ENCODE measurements at places on chromosomes 7 and 10.

DNA sequence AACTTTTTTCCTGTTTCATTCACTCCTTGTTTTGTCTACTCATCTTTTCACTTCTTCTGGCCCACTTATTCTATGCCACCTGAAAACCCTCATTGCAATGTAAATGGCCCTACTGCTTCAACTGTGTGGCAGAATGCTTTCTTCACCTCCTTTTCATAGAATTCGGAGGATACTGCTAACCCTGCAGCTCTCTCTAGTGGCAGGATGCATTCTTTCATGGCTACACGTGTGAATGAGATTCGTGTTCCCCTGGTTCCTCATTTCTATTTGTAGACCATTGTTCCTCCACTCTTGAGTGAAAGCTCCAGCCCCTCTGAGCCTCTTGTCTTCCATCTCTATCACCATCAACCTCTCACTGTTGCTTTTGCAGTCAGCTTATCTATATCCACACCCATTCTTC is 20.9 kb upstream of the CYP26C1 start:
- DNase-seq: peak; percentile 9

DNA sequence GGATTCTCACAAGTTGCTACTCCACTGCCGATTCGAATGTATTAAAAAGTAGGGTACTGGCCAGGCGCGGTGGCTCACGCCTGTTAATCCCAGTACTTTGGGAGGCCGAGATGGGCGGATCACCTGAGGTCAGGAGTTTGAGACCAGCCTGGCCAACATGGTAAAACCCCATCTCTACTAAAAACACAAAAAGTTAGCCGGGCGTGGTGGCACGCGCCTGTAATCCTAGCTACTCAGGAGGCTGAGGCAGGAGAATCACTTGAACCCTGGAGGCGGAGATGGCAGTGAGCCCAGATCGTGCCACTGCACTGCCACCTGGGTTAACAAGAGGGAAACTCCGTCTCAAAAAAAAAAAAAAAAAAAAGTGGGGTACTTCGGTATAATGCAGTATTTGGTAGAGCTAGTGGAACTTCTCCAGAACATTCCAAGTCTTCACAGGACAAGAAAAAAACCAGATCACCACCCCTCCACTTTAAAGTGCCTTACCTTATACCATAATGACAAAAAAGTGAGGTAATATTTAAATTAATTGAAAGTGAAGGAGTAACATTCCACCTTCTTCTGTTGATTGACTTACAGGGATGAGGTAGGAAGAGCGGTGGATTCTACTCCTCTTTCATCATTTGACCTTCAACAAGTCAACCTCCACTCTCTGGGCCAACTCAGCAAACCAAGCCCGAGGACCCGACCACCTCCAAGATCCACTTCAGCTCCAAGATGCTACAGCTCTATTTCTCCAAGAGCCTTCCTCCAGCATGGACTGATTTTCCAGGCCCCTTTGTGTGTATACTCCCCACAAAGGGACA is 2.0 kb downstream of the BAZ1B start:
- no peak for DNase-seq

DNA sequence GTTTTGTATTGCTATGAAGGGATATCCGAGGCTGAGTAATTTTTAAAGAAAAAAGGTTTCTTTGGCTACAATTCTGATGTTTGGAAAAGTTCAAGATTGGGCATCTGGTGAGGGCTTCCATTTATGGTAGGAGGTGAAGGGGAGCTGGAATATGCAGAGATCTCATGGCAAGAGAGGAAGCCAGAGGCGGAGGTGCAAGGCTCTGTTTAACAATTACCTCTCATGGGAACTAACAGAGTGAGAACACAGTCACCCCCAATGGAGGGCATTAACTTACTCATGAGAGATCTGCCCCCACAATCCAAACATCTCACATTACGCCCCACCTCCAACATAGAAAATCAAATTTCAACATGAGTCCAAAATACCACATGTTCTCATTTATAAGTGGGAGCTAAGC is 62.0 kb downstream of the AKR1D1 start:
- no peak for DNase-seq

- DNase-seq: no peak
Observed at GRCh38 chr10:92690915-92691590, 1.3 kb downstream of the HHEX start.

GRCh38 chr7:88268858-88269257 is 37.8 kb downstream of the STEAP4 start:
- no peak for DNase-seq

- DNase-seq: no peak
Observed at GRCh38 chr10:11793762-11794479, 29.2 kb upstream of the PROSER2 start.

DNA sequence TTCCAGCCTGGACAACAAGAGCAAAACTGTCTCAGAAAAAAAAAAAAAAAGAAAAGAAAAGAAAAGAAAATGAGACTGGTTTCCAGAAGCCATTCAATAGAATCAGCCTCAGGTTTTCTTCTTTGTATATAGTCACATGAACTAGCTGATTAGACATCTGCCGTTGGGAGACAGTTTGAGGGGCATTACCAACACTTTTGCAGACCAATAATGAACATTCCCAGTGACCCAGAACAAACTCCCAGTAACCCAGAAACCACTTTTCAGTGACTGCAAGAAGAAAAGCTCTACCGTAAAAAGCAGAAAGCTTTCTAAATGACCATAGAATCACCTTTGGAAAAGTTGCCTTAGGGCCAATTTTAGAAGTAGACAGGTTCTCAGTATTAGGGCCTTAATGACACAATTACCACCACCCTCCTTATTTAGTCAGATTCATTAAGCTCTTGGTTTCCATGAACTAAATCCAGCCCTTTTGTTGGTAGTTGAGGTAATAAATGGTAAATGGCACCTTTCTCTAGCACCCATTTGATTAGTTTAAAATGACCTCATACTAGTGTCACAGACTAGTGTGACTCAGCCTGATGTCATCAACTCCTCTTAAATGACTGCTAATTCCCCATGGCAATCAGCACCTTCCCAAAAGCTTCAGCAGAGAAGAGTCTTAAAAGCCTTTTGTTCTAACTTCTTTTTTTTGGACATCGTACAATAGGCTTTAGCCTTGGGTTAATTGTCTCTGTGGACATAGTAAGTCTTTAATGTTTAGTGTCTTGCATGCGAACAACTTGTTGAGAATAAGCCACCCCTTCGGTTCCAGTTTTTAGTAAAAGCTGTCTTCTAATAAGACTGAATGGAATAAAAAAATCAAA is 33.6 kb upstream of the XRCC2 start:
- no peak for DNase-seq

DNA sequence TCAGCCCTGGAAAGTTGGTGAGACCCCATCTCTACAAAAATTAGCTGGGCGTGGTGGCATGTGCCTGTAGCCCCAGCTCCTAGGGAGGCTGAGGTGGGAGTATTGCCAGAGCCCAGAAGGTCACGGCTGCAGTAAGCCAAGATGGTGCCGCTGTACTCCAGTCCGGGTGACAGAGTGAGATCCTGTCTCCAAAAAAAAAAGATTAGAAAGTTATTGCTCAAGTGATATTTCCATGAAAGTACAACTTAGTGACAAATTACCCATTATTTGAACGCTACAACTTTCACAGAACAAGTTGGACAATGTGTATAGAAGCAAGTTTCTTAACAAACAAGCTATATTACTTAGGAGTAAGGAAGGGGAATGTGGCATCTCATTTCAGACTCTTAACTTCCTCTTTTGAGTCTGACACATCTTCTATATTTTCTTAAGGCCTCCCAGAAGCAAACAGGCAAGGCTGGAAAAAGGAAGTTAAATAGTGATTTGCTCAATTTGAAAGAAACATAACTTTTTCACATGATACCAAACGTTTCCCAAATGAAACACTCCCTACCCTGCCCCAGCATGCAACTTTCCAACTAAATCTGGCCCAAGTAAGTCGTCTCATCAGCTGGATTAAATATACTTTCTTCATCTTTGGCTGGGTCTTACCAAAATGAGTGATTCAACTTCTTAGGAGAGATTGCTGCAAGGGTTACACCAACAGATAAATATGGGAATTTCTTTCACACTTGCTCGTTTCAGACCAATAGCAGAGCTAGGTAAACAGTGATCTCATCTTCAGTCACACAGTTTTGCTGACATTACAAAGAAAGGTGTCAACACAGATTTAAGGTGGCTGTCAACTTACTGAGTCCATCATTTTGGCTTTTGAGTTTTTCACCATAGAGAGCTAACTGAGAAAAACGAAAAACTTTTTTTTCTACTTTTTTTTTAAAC is 66.3 kb upstream of the KLF6 start:
- no peak for DNase-seq

DNA sequence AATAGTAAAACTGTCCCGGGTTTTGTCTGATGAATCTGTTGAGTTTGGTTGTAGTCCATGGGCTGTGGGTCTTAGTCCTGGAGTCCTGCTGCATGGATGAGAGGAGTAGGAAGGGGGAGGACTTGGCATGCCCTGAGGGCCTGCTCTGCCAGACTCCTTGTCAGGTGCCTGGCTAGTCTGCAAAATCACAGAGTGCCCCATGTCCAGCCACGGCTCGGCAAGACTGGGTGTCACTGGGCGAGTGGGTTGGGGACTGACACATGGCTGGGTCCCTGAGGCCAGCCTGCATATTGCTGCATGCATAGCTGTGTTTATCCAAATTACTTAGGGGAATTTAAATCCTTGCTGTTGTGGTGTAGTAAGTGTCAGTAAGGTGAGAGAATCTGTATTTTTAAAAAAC is 9.7 kb downstream of the MINDY4 start:
- DNase-seq: no peak

DNA sequence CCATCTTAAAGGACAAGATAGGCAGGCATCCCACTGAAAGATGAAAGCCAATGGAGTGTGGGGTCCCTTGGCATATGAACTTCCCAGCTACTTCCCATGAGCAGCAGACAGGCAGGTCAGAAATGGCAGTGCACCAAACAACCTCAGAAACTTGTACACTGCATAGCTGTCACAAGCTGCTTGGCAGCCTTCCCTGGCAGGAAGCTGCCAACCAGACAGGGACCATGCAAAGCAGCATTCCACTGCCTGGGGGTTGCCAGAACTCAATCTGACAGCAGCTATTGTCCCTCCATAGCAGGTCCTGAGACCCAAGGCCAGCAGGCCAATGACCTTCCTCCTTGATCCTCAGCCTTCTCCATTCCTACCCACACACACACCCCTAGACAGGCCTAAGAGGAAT is 139.5 kb downstream of the PLCE1 start:
- DNase-seq: no peak

DNA sequence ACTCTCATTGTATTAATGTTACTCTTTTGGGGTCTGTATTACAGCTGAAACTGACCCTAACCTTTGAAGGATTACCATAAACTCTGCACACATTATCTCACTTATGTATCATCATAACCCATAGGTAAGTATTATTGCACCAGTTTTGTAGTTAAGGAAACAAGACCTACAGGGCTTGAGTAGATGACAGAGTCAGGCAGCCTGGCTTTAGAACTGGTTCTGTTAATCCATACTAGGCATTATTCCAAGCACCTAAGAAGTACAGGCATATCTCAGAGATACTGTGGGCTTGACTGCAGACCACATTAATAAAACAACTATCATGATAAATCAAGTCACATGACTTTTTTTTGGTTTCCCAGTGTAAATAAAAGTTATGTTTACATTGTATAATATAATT is 17.1 kb upstream of the AKR1B1 start:
- no peak for DNase-seq

DNA sequence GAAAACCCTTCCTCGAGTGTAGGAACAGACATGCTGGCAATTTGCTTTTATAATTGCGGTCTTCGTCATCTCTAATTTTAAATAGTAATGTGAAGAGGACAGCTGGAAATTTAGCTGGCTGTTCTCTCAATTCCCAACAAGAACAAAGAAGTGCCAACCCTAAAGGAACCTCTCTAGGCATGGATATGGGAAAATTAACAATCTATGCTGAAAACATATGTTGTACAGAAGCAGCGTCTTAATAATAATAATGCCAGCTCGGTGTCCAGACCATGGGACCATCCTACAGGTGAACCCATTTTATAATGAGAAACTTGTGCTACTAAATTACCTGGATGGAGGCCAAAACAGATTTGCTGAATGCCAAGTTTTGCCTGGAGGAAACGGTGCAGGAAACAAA is 641.4 kb upstream of the MGMT start:
- DNase-seq: no peak

- no peak for DNase-seq
Observed at GRCh38 chr7:129862682-129863081, 90.1 kb downstream of the UBE2H start.

DNA sequence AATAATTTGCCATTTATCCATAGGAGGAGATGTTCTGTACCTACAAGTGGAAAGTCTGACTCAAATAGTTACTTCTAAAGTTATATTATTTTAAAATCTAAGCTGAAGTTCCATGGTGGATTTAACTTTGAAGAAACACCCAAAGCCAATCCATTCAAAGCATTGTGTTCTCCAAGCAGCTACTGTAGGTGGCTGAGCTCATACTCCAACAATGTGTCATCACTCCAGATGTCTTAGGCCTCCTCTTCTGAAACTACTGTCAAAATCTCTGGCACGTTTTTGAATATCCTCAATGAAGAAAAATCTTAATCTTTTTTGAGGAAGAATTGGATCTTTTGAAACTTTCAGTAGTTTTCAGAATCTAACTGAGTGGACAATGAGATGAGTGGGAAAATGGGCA is 169.1 kb downstream of the PTEN start:
- DNase-seq: no peak

DNA sequence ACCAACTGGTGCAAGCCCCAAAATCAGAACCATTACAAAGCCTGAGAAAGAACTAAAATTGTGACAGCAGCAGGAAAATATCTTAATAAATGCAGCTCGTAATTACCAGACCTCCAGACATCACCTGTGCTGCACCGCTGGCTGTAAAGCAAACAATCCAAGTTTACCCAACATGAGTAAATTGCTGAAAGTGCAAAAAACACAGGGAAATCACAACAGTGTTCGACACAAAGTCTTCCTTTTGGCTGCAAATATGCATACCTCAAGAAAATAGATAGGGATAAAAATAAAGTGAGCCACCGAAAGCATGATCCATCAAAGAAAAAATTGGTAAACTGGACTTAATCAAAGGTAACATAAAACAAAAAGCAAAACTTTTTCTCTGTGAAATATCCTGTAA is 101.7 kb downstream of the SLC16A9 start:
- DNase-seq: no peak

DNA sequence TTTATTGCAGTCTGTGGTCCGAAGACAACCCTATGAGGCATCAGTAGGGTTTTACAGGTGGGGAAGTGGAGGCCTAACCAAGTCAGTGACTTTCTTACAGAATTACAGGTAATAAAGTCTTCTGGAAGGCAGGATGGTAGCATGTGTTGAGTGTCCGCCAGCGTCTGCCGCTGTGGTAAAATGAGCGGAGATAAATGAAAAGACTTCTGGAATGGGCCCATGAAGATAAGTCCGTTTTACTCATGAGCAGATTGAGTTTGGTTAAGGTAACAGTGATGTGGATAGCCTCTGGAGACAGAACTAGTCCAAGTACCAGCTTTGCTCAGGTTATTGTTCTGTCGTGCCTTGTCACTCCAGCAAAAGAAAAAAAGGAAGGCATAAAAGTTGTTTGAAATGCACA is 966 bp downstream of the FBH1 start:
- DNase-seq: no peak

- no peak for DNase-seq
Observed at GRCh38 chr7:158672975-158673374, 31.6 kb downstream of the NCAPG2 start.
